ENCODE measurements at places on chromosomes 16 and 17.

DNA sequence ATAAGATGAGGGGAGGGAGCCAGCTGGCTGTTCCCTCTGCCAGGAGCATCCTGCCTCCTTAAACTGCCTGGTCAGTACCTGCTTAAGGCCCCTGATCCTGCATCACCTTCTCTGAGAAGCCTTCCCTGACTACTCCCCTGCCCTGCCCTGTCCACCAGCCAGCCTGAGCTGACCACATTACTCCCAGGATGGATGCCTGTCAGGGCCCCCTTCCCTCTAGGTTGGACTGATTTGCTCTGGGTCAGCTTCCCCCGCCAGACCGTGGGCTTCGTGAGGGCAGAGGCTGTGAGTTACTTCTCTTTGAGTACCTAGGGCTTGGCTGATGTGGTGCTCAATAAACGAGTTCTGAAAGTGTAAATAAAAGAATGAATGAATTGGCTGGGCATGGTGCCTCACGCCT, 63.3 kb downstream of the WSB1 start:
- no peaks in the 10 kb centered on the region for H3K27me3 ChIP-seq
- no peak overlapping the region for H3K27ac ChIP-seq
- no peaks in the 10 kb centered on the region for H3K36me3 ChIP-seq
- H3K4me3 ChIP-seq, result no peak overlapping the region

DNA sequence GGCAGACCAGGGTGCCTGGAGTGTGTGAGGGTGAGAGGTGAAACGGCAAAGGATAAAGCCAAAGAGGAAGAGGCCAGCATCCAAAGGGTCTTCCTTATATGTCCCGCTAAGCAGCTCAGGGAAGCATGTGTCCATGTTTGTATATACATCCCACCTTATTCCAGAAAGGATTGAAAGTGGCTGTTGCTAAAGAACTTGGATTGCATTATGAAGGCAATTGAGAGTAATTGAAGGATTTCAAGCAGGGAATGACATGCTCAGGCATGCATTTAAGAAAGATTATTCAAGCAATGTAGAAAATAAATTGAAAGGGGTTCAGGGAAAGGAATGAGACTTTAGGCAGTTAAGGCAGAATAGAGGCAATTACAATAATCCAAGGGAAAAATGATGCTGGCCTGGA, 237.6 kb upstream of the SOX9 start:
- no peak overlapping the region for H3K27ac ChIP-seq
- no peaks in the 10 kb centered on the region for H3K27me3 ChIP-seq
- no peak for DNase-seq

- no peaks in the 10 kb centered on the region for H3K27me3 ChIP-seq
- H3K4me3 ChIP-seq, result no peak overlapping the region
- peaks cover 75% of the 10 kb centered on the region for H3K36me3 ChIP-seq
- H3K27ac ChIP-seq, result peak overlapping the region; percentile 5
- no peak for DNase-seq
These were observed 11.8 kb downstream of the CTRB1 start for GRCh38 chr16:75230471-75231110.

GRCh38 chr16:81088836-81089235, 7.4 kb downstream of the GCSH start:
- H3K27me3 ChIP-seq, result no peaks in the 10 kb centered on the region
- H3K4me3 ChIP-seq, result no peak overlapping the region
- no peak overlapping the region for H3K27ac ChIP-seq
- H3K36me3 ChIP-seq, result peaks cover 3% of the 10 kb centered on the region

- no peaks in the 10 kb centered on the region for H3K4me1 ChIP-seq
- H3K36me3 ChIP-seq, result no peaks in the 10 kb centered on the region
- DNase-seq, result no peak
- H3K4me3 ChIP-seq, result no peak overlapping the region
- no peak overlapping the region for H3K27ac ChIP-seq
- H3K27me3 ChIP-seq, result peaks cover 63% of the 10 kb centered on the region
These were observed 81.8 kb downstream of the IRX3 start for GRCh38 chr16:54204756-54205155.

Measured in mesenchymal stem cell (in vitro differentiated cells and primary cell).